SK-N-MC (cell line): ENCODE measurements at places on chromosomes 4 and X.

GRCh38 chrX:50905334-50905733 is 5.2 kb upstream of the BMP15 start:
- DNase-seq = no peak

DNA sequence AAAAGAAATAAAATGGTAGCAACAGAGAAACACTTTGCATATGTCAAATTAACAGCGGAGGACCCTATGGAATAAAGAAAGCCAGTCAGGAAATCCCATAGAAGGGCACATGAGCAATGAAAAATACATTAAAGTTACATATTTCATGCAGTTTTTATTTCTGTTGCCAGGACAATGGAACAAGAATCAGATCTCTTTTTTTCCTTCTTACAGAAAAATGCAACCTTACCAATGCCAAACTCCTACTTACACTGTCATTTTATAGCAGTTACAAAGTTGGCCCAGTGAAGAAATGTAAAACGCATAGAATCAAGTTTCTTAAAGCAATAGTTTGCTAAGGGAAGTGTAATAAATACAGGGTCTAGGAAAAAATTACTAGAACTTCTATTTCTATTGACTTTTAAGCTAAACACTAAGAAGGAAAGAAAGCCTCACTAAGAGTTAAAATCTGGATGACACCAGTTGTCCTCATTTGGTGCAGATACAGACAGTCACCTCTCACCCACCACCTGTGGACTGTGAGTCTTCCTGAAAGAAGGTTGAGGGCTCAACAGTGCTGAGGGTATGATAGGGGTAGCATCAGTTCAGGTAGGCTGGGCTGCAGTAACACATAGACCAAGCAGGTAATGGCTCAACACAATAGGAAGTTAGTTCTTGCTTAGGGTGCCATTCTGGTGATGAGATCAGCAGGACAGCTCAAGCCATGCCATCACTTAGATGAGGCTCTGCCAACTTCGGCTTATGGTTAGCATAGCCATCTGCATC is 224.6 kb downstream of the ANAPC10 start:
- DNase-seq = no peak

DNA sequence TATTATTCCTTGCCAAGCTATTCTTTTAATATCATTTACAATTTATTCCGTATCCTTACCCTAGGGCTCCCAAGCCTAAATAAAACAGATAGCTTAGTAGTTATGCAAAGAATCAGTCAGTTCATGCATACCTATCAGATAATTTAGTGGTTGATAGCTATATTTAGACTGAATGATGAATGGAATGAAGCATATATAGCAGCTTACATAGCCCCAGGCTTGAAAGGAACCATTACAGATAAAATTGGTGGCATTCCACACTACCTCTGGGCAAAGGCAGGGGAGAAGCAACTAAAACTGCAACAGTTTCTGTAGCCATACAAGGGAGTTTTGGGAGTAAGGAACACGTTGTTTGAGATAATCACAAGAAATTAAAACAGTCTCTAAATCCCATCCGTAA is 2.7 kb downstream of the ACE2 start:
- DNase-seq = no peak

DNA sequence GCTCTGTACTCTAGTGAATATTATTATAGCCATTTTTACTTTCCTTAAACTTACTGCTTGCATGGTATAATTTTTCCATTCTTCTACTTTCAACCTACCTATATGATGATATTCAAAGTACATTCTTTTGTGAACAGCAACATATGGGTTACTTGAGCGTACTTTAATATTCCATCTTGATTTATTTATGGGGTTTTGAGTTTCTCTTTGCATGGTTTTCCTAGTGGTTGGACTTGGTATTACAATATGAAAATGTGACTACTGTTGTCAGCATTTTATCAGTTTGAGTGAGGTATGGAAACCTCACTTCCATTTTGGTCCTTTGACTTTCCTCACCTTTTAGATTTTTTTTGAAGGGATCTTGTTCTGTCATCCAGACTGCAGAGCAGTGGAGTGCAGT is 35.9 kb downstream of the ADGRG4 start:
- DNase-seq = no peak

- peak; percentile 52 for DNase-seq
Observed at GRCh38 chr4:80215449-80216052, 18.2 kb downstream of the PRDM8 start.

DNA sequence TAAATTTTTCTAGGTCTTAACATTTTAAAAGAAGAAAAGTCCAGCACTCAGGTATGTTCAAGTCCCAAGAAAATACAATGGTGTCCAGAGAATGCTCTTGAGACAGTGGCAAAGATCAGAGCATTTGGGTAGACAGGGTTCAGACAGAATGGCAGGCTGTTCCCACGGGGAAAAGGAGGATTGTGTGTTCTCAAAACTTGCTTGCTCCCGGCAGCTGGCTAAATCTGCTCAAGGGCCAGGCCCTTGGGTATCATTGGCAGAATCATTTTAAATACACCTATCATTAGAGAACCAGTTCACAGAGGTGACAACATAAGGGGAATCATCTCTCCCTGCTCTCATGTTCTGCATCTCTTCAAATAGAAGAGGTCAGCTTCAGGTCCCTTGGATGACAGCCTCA is 456.3 kb downstream of the DTHD1 start:
- DNase-seq = no peak

DNA sequence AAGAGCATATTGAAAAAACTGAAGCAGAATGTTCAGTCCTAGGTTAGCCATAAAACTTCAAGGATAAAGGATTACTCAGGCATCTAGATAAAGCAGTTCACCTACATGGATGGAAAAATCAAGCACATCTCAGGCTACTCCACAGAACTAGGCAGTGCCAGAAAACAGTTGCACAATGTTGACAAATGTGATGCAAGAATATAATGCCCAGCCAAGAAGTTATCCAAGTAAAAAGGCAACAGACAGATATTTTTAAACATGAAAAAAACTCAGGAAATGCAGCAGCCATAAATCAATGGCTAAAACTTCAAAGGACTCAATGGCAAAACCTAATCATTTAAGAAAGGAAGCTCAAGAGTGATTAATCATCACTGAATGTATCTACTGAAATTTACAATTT is 456.0 kb upstream of the FAM241A start:
- peak; percentile 85 for DNase-seq

- DNase-seq = no peak
Observed at GRCh38 chr4:54861201-54861600, 203.4 kb downstream of the KIT start.

- no peak for DNase-seq
Observed at GRCh38 chrX:54807524-54808108, at the start of gene MAGED2. TSS of gene MAGED2 (plus strand) at chrX:54807745. CDS start at chrX:54809332, 1,587 bp downstream.

GRCh38 chr4:139014371-139015268 is 961 bp upstream of the NOCT start:
- peak; percentile 70 for DNase-seq

- no peak for DNase-seq
Observed at GRCh38 chrX:129637217-129638109, 17.3 kb downstream of the APLN start.

DNA sequence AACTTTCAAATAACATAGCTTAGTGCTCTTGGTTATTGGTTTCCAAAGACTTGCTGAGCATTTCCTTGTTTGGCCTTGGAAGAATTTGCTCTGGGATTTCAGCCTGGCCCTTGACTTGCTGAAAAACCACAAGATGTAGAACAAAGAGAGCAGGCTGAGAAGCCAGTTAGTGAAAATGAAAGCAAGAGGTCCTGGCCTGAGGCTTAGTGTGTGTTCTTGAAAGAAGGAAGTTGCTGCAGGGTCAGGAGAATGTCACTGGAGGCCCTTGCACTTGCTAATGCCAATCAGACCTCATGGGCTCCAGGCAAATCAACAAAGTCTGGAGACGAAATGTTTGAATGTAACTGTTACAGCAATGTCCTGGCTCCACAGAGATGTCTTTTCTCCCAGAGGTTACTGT is 79.4 kb downstream of the SYNPO2 start:
- no peak for DNase-seq

GRCh38 chr4:183515411-183515810 is 10.6 kb downstream of the ING2 start:
- no peak for DNase-seq

DNA sequence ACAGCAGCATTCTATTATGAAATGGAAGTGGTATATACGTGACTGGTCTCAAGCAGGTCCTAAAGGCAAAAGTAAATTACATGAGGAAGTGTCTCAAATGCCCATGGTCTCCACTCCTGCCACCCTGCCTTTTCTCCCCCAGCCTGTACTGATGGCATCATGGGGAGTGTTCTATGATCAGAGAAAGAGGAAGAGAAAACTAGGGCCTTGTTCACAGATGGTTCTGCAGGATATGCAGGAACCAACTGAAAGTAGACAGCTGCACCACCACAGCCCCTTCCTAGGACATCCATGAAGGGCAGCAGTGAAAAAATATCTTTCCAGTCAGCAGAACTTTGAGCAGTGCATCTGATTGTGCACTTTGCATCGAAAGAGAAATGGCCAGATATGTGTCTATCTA is 901.5 kb downstream of the ARAP2 start:
- DNase-seq = no peak

DNA sequence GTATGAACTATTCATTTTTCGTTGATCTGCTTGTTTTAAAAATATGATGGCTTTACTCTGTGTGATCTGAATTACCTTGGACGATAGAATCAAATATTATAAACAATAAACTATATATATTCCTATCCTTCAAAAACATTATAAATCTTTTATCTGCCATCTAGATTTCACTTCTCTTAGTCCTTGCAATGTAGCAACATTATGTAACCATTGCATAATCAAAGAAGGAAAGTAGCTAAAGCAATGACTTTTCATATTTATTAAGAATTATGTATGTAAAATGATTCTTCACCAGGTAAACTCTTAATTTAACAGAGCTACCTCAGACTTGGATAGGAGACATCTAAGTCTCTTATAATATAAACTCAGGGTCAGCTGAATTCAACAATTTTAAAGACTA is 210.5 kb downstream of the ADAMTS3 start:
- DNase-seq = no peak

GRCh38 chr4:85788604-85789003 is 313.7 kb downstream of the ARHGAP24 start:
- no peak for DNase-seq

- no peak for DNase-seq
Observed at GRCh38 chrX:9562851-9563250, 98.0 kb downstream of the TBL1X start.

DNA sequence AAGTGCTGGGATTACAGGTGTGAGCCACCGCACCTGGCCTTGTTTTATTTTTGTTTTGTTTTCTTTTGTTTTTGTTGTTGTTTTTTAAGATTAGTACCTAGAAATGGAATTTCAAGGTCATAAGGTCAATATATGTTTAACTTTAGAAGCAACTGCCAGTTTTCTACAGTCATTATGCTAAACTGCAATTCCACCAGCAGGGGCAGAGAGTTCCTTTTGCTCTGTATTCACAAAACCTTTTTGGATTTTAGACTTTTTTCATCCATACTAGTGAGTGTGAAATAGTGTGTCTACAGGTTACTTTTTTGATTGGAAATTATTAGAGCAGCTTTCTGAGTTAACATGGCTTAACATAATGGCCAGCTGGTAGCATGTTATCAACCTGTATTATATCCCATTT is 580.6 kb downstream of the TRIML1 start:
- no peak for DNase-seq

DNA sequence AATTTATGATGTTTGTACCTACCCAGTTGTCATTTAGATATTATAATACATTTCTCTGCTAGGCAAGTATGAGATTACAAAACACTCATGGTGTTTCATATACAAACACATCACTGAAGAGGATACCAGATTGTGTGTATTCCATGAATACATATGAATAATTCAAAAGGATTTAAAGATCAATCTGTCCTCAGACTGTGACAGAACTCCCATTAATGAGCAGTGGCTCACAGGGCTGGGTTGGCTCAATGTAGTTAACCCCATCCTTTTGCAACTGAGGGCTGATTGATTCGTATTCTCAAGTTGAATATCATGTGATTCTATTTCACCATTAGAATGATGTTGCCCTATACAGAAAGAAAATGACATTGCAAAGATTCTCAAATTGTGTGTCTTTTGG is 79.6 kb upstream of the SPANXN2 start:
- DNase-seq = no peak

DNA sequence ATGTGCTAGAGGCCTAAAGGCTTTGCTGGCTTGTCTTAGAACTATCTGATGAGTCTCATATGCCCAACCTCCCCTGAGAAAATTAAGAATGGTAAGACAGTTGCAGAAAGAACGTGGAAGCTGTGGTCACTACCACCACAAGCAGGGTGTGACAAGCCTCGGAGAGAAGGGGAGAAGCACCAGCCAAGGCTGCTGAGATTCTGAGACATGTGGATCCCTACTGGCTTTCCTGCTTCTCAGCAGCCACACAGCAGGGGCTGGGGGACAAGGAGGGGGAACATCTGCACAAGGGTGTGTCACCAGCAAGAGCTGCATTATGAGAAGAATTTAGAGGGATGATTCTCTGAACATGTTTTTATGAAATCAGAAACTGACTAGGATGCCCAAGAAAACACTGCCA is 19.4 kb downstream of the TAPT1 start:
- DNase-seq = no peak

DNA sequence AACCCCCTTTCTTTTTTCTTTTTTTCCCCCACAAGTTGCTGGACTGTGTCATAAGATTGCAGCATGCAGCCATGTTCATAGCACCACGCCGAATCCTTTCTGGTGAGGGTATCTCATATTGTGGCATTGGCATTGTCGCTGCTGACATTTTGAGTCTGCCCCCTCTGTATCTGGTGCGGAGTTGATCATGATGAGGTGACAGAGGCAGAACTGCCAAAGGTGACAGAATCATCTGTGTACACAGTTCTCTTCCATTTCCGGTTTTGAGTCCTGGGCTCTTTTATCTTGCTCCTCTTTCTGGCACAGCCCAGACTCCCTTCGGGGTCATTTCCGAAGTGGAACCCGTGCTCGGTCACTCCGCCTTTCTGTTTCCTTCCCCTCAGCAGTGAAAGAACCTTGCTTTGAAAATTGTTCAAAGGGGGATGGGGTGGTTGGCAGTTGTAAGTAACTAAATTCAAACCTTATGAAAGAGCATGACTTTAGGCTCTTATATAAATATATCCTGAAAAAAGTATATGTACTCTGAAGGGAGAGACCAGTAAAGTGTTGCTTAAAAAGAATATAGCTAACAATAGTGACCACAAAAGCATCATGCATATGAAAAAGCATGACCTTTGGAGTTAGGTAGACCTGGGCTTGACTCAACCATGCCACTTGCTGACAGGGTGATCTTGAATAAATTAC is 55.0 kb upstream of the BMP2K start:
- DNase-seq = no peak

DNA sequence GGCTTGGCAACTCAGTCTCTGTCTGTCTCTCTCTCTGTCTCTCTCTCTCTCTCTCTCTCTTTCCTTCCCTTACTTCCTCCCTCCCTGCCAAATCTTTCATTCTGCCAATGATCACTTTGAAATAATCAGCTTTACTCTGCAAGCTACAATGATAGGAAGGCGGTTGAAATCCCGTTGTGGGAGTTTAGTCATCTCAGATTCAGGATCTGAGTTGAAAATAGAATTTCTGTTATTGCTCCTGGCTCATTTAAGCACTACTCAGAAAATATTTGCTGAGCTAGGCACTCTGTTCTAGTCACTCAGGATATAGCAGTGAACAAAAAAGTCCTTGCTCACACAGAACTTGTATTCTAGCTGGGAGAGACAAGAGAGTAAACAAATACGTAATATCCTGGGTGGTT is 56.3 kb upstream of the DCTD start:
- DNase-seq = no peak
